ENCODE measurements at places on chromosomes 1 and 21.

DNA sequence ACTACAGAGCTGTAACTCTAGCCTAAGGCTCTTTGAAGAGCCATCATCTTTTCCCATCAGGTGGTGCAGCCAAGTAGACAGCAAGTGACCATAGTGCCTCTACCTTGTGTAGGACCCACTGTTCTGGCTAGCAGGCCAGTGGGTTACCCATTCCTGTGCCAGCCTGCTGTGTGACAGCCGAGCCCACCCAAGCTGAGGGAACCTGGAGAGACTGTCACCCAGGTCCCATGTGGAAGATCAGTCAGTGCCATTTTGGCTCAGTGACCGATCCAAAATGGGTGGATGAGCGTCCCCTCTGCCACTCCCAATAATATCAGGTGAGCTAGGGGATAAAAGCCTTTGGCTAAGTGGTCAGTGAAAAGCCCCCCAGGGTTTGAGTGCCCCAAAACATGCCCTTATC, 417.9 kb downstream of the MATN1 start:
- DNase-seq, result no peak

DNA sequence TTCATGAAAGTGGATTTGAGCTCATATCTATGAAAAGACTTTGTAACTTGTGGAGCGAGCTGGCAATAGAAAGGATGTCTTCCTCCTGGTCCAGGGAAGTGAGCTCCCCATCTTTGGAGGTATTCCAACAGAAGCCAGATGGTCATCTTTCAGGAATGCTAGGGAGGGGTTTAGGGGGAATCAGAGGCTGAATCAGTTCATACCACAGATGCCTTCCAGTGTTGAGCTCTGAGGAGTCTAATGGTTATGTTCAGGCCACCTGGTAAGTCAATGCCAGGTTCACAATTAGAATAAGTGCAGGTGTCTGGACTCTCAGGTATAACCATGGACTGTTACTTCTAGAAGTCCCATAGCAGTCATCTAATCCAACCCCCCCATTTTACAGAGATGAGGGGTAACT, 119.1 kb downstream of the ACTL8 start:
- no peak for DNase-seq

- DNase-seq, result no peak
These were observed 19.7 kb downstream of the PTAFR start for GRCh38 chr1:28156821-28157220.

- DNase-seq, result no peak
These were observed 59.6 kb upstream of the OLIG2 start for GRCh38 chr21:32966120-32966519.

DNA sequence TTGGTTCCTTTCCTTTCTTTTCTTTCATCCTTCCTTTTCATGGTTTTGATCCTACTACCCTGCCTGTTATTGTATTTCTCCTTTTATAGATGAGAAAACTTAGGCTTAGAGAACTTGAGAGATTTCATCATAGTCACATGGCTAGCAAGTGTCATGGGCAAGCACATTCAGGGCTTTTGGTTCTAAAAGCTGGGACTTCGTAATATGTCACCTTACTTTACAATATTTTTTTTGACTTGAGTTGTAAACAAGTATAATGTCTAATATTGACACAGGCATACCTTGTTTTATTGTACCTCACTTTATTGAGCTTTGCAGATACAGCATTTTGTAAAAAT, 70.7 kb downstream of the MTR start:
- DNase-seq, result no peak

GRCh38 chr1:54950369-54951163, 29.9 kb upstream of the TMEM61 start:
- DNase-seq, result peak; percentile 27

GRCh38 chr1:9087411-9088125, 18.1 kb upstream of the SLC2A5 start:
- no peak for DNase-seq

- no peak for DNase-seq
These were observed 7.9 kb downstream of the TINAGL1 start for GRCh38 chr1:31583995-31584868.

DNA sequence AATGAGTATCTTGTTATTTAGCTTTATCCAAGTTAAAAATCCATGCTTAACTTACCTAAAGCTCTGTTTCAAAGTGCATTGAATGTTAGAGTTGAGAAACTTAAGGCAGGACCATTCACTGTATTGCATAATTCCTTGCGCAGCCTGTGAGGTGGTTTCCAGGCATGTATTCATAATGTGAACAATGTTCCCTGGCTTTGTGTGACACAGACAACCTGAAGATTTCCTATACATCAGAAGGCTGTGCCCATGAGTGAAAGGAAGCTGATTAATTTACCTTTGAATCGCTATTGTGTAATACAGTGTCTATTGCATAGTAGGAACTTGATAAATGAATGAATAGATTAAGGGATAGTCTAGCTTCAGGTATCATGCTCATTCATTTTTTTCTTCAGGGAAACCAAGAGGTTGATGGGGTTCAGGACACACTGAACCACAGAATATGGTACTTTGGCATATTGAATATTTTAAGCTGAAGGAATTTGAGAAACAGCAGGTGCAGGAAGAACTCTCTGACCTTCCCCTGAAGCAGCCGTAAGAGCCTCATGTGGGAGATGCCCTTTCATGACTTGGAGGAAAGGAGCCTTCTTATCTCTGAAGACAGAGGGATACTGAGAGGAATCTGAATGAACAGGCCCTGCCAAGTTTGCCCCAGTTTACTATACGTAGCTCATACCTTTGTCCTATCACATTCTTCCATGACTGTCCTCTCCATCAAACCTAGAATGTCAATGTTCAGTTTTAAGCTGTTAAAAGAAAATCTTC, 88.6 kb upstream of the GNG12 start:
- DNase-seq, result no peak

- DNase-seq, result no peak
These were observed 18.1 kb downstream of the CFAP45 start for GRCh38 chr1:159881622-159882526.

GRCh38 chr1:15867288-15867687, 19.8 kb downstream of the SPEN start:
- DNase-seq, result no peak

GRCh38 chr1:164781972-164782371, 223.0 kb downstream of the PBX1 start:
- no peak for DNase-seq

DNA sequence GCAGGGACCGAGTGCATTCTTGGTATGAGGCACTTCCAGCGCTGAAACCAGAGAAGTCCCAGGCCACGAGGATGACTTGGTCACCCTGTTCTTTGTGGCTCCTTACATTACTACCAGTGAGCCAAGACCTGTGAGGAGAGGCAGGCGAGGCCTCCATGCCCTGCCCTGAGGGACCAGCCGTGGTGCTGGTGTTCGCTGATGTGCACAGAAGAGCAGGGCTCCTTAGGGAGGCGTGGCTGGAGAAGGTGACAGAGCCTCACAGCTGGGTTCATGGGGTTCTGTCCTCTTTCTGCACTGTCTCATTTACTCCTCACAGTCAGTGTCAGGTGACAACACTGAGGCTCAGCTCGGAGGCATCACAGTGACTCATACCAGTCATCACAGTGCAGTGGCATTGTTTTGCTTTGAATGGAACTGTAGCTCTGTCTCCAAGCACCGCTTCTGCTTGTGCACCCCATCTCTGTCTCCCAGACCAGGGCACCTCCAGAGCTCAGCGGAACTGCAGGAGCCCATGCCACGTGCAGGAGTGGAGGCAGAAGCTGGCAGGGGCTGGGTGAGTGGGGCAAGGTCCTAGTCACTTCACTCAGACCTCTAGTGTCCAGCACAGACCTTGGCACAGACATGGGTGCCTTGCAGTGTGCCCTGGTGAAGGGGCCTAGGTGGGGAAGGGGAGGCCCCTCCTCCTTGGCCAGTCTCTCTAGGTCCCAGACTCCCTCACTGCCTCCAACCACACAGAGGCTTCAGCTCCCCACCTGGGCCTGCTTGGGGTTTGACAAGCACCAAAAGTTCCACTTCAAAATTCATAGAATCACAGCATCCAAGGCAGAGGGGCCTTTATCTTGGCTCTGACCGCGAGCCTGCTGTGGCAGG, 310.9 kb downstream of the MATN1 start:
- DNase-seq, result no peak

- DNase-seq, result no peak
These were observed at the start of gene RHBG for GRCh38 chr1:156368889-156369684. Gene RHBG, plus strand, starts transcription at chr1:156369211. Its CDS starts 39 bp downstream, at chr1:156369250.

GRCh38 chr1:243849421-243850201, 432 bp downstream of the AKT3 start:
- peak; percentile 45 for DNase-seq

DNA sequence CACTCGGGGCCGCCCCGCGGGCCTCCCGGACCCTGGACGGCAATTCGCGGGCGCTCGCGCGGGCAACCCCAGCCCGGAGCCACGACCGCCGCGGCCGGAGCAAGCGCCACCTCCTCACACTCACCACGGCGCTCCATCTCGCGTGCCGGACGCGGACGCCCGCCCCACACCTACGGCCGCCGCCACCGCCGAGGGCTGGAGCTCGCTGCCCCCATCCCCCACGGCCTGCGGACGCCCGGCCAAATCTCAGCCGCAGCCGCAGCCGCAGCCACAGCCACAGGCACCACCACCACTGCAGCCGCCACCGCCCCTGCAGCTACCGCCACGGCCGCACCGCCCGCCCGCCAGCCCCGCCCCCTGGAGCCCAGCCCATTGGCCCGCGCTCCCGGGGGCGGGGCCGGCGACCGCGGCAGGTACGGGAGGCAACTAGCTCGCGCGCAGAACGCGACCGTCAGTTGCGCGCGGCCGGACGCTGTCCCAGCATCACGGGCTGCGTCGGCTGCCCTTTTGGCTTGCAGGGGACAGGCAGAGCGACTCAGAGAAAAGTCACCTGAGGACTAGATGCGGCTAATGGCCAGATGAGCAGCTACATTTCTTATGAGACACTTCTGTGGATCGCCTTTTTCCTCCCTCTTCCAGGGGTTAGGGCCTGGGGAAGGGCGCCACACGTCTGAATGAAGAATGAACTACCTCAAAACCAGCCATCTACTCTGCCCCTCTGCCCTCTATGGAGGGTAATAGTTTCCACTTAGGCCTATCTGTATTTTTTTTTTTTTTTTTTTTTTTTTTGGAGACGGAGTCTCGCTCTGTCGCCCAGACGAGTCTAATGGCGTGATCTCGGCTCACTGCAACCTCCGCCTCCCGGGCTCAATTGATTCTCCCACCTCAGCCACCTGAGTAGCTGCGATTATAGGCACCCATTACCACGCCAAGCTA, at the start of gene ARHGAP29:
Gene ARHGAP29 (minus strand): TSS at position 294 of the 936 bp plus-strand sequence. CDS start 5,973 bp downstream, outside the sequence.
- peak; percentile 51 for DNase-seq

DNA sequence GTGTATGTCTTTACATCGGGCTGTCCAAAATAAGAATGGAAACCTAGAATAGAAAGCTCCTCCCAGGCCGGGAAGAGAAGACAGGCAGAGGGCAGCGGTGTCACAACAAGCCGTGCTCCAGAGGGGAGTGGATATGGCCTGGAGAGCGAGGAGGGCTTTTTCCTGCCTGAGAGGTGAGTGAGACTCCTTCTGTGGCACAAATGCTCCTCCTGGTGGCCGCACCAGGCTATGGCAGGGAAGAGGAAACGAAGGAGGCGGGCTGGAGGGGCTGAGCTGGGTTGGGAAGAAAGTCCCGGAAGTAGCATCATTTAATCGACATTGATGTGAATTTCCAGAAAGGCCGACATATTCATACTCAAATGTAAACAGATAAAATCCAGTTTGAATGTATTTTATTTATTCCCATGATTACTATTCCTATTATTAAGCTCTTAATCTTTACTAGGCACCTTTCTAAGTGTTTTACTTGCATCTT, 54.7 kb downstream of the MEF2D start:
- peak; percentile 71 for DNase-seq

DNA sequence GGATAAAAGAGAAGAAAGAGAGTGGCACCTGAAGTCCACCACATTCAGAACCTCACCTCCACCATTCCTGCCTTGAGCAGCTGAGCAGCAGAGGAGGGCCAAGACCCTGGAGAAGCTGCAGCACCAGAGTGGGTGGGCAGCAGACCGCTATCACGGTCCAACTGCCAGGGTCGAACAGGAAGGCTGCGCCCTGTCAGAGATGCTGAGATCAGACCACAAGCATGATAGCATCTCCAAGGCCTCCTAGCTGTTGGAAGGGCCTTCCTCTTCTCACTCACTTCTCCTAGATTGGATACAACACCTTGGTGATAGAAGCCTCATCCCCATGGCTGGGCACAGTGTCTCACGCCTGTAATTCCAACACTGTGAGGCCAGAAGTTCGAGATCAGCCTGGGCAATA, 12.1 kb upstream of the SLC45A3 start:
- DNase-seq, result no peak

- DNase-seq, result no peak
These were observed 43.5 kb upstream of the BCL10 start for GRCh38 chr1:85319931-85320330.

DNA sequence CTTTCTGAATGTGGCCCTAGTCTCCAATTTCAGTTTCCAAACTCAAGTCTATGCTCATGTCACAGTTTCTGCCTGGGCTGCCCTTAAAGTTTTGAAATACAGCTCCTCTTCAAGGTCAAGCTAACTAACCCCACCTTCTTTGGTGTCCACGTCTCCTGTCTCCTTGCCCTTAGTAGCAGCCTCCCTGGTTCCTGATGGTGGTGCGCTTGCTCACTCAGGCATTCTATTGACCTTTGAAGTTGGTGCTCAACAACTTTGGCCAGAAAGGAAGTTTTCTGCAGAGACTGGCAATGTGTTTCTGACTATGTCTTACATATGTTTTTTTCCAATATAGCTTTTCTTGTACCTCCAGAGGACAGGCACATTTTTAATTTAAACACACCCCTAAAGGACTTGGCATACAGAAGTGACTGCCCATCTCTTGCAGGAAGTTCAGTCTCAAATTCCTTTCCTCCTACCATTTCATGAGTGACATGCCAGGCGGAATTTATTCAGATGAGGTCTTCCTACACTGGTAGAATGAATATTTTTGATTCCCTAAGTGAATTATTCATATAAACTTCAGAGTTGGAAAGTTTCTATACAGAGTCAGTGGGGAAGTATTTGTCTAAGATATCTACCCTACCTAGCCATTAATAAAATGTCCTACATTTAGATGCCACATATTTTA, 364.3 kb upstream of the USP24 start:
- no peak for DNase-seq

GRCh38 chr1:228001738-228002535, 4.9 kb upstream of the WNT3A start:
- no peak for DNase-seq

GRCh38 chr21:42061195-42061985, 9.7 kb upstream of the UMODL1 start:
- DNase-seq, result no peak

- DNase-seq, result no peak
These were observed 65.6 kb upstream of the DMRTA2 start for GRCh38 chr1:50488876-50489275.

DNA sequence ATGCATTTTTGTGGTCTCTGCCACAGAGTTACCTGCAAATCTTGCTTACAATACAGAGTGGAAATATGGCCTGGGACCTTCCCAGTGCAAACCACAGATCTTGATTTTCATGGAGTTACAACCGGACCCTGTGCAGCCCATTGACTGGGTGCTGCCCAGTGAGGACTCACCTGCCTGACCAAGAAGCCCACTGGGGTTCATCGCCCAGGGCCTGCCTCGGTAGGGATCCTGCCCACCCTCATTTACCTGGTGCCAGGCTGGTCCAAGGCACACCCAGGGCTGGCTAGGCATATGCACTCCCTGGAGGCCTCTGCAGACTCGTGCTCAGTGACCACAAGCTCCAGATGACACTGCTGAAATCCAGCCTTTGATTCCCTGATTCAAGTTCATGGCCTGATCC, 572.7 kb downstream of the NPHP4 start:
- no peak for DNase-seq

- no peak for DNase-seq
These were observed 80.6 kb downstream of the NOS1AP start for GRCh38 chr1:162150112-162150511.

GRCh38 chr1:46175243-46175642, 356 bp downstream of the TSPAN1 start:
- no peak for DNase-seq

- no peak for DNase-seq
These were observed 67.7 kb downstream of the PTGER3 start for GRCh38 chr1:70979881-70980280.
